ENCODE measurements at places on chromosomes 2 and 18. TPM values are rescaled to one million over a fixed set of nuclear protein-coding genes. Genes with fewer than 3 reads are reported as not detected.

GRCh38 chr2:64951306-64951953, 37.8 kb upstream of the SLC1A4 start:
- no peak for DNase-seq

DNA sequence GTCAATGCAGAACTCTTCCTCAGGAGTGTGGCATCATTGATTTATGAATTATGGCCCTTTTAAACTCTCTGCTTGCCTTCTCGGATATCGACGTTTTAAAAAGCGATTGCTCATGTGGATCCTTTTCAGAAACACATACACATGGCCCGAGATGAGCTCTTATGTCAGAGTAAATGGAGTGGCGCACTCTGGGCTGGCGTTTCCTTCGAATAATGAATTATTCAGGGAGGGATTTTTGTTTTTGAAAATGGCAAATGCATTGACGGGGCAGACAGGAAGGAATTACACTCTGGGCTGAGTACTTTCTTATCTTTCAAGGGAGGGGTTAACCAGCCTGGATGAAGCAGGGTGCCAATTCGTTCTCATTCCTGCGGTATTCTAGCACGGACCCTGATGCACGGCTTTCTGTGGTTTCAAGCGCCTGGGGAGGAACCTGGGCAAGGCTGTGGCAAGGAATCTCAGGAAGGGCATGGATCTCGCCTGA, 142.7 kb downstream of the PRKCE start:
- DNase-seq = peak; percentile 26

DNA sequence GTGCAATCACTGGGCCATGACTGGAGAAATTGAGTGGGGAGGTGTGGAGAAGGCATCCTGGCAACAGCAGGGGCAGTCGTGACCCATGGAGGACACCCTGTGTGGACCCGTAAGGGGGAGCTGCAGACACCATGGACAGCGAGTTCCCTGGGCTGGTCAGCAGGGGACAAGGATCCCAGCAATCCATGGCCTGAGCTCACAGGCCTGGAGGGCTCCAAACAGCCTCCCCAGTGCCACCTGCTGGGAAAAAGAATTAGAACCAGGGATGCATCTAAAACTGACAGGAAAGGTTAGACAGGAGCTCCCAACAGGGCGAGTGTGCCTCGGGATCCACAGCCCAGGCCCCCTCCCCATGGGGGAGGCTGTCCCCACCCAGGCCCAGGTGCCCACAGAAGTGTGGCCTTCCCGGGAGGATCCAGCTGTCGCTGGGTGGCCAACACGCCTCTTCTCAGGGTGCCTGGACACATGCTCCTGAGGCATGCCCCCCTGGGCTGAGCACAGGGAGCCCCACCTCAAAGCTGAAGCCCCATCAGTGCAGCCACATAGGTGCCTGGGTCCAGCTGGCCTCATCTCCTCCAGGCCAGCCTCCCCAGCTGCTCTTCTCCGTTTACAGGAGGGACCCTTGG, 20.5 kb upstream of the KIF1A start:
- DNase-seq = peak; percentile 84

- peak; percentile 28 for DNase-seq
Measured at GRCh38 chr2:88003074-88003755, 13.1 kb downstream of the RNU2-63P start.

DNA sequence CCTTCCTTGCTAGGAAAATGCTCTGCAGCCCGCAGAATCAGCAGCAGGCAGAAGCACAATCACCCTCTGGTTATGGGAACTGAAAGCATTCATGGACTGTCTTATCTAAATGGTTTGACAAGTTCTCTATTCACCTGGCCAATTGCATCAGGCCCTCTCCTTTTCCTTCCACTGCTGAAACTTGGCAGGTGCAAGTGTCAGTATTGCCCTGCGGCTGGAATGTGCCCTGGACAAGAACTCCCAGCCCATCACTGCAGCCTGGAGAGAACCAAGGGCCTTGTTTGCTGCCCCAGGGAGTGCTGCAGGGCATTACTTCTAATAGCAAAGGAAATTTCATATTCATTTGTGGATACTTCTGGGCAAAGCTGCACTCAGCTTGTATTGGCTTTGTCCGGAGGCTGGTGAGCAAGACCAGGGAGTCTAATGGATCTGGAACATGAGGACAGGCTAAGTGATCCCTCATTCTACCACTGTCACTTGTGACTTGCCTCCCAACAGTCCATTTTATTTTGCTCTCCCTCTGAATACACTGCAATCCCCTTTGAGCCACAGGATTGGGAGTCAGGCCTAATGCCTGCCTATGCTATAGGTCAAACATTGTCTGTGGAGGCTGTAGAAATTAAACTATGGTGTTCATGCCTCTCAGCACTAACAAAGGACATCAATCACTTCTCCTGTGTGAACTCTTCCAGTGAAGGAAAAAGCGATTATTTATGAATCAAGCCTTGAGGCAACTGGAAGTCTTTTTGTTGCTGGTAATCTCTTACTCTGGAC, 116.9 kb downstream of the LYPD6B start:
- DNase-seq = peak; percentile 19

DNA sequence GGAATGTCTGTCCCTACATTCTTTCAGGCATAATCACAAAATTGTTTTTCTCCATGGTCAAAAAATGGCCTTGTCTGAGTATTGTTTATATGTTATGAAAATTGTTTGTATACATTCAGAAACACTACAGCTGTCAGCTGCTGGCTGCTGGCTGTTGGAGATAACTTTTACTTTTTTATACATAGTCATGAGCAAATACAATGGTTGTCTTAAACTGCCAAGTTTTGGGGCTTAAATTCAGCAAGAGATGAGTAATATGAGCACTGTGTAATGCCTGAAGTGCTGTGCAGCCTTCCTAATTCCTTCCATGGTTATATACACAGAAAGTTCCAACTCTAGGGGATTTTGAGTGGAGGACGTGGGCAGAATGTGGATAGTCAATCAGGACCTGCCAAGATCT, 168.9 kb upstream of the RMP24 start:
- peak; percentile 2 for DNase-seq

- DNase-seq = peak; percentile 71
Measured at GRCh38 chr2:105438104-105438929, 39.5 kb upstream of the FHL2 start.

- DNase-seq = no peak
Measured at GRCh38 chr2:123512547-123512946, 512.5 kb upstream of the CNTNAP5 start.

GRCh38 chr18:43875511-43875910, 598.2 kb upstream of the SYT4 start:
- peak; percentile 63 for DNase-seq

DNA sequence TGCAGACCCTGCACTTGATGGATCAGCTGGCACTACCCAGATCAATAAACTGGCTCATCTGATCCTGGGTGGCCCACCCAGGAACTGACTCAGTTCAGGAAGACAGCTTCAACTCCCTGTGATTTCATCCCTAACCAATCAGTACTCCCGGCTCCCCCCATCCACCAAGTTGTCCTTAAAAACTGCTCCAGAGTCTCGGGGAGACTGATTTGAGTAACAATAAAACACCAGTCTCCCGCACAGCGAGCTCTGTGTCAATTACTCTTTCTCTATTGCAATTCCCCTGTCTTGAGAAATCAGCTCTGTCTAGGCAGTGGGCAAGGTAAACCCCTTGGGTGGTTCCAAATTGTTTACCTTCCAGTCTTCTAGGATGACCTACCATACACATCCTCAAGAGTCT, 263.3 kb upstream of the STON1 start:
- no peak for DNase-seq

DNA sequence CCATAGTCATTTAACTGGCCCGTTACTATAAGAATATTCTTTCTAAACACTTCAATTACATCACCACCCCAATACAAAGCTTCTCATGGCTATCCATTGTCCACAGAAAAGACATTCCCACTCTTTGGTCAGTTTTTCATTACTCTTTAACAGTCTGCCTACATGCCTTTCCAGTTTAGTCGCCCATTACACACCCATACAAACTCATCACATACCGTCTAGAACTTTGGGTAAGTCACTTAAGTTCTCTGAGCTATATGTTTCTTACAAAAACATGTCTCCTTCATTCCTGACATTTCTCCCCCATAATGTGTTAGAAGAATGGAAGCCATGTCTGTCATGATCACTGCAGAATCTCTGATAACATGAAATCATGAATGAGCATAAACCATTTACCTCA, 108.2 kb upstream of the STK17B start:
- no peak for DNase-seq

DNA sequence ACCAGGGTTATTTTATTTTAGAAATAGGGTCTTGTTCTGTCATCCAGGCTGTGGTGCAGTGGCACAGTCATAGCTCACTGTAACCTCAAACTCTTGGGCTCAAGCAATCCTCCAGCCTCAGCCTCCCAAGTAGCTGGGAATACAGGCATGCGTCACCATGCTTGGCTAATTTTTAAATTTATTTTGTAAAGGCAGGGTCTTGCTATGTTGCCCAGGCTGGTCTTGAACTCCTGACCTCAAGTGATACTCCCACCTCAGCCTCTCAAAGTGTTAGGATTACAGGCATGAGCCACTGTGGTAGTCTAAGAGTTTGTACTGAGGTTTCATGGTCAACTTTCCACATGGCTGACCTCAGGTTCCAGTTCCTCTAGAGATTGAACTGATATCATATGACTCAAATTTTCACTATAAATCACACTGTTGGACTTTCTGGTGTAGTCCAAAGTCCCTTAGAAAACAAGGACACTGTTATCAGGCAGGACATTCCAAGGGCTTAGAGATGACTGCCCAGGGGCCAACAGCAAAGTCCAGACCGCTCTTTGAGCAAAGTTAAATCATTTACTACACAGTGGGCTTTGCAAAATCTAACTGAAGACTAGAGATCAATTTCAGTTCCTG, 82.0 kb upstream of the MEX3C start:
- DNase-seq = no peak

DNA sequence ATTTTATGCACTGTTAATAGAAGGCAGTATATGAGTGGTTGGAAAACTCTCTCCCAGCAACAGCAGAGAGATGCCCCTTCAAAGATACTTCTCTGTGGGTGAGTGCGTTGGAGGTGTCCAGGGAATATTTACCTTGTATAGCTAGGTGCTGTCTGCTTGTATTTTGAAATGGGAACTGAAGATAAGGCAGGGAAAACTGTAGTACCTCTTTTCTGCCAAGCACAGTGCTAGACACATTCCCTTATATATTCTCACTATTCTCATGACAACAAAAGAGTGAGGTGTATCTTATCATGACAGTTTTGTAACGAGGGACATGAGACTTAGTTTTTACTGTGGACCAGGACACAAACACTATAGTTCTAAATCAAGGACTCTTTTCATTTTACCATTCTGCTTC, 2.1 kb downstream of the TTC39C start:
- DNase-seq = no peak

Gene AGXT
- total RNA-seq = 0.48 TPM

Gene TMEM200C
- total RNA-seq = 5.1 TPM

Gene CENPA
- 4.1 TPM for total RNA-seq

Gene POTEI
- total RNA-seq = 0.96 TPM

Gene TNFRSF11A
- total RNA-seq = 8.7 TPM

Gene GBX2
- 6.7 TPM for total RNA-seq

Data from umbilical cord (tissue), 2 donors.